ENCODE measurements at places on chromosomes 1 and 21. TPM values are rescaled to one million over a fixed set of nuclear protein-coding genes. Genes with fewer than 3 reads are reported as not detected.

The ADAM15 gene
- 82.9 TPM for total RNA-seq

The RGS4 gene
- total RNA-seq = 111 TPM

The SAMD11 gene
- 2.5 TPM for total RNA-seq

The TEDDM1 gene
- total RNA-seq = not detected

The ATP1A4 gene
- not detected for total RNA-seq

The MAP10 gene
- total RNA-seq = 1.9 TPM

The LCE1E gene
- not detected for total RNA-seq

The NTMT2 gene
- not detected for total RNA-seq

The KRTAP7-1 gene
- total RNA-seq = not detected

The LGR6 gene
- total RNA-seq = under 0.01 TPM

The SMCP gene
- not detected for total RNA-seq

The MANEAL gene
- total RNA-seq = 0.30 TPM

The SLFNL1 gene
- total RNA-seq = under 0.01 TPM

All from bronchus fibroblast of lung (primary cell).